ENCODE measurements at places on chromosomes 1 and 21. TPM values are rescaled to one million over a fixed set of nuclear protein-coding genes. Genes with fewer than 3 reads are reported as not detected.
A peak's percentile ranks its signal among the peaks of the same experiment; 100 is the strongest.

SERTAD4 gene
- 1.0 TPM for total RNA-seq

RHOU gene
- 9.3 TPM for total RNA-seq

CHIA gene
- total RNA-seq, result not detected

DNASE2B gene
- not detected for total RNA-seq

FBXO42 gene
- 33.6 TPM for total RNA-seq

DNA sequence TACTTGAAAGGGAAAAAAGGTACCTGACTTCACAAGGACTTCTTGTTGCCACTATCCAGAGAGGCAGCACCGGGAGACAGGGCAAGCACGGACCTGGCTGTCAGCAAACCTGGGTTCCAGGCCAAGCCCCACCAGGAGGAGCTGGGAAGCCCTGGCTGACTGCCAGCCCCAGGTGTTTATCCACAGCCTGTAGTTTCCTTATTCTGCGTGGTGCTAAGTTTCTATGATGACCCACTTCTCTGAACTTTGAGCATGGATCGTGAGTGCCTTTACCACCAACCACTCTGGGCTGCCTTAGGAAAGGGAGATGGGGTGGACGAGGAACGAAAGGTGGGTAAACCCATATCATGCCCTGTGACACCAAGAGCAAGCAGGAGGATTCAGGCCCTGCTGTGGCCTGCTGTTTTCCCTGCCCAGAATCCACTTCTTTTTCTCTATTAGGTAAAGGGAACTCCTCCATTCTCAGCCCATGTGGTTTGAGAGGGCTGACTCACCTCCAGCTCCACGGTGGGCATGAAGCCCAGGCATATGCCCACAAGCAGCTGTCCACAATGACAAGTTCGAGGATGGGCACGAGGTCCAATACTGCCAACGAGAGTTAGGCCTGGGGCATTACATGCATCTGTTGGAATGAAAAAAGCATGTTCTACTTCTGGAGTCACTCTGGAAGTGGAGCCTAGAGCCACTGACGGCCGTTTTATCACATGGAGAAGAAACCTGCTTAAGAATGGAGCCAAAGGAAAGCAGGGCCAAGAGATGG is 20.3 kb downstream of the TSPAN2 start:
- H3K4me3 ChIP-seq, result no peak overlapping the region
- peak; percentile 18 for DNase-seq
- peak overlapping the region; percentile 65 for H3K27ac ChIP-seq
- H3K27me3 ChIP-seq, result no peaks in the 10 kb centered on the region
- no peaks in the 10 kb centered on the region for H3K36me3 ChIP-seq
- peaks cover 25% of the 10 kb centered on the region for H3K4me1 ChIP-seq

DNA sequence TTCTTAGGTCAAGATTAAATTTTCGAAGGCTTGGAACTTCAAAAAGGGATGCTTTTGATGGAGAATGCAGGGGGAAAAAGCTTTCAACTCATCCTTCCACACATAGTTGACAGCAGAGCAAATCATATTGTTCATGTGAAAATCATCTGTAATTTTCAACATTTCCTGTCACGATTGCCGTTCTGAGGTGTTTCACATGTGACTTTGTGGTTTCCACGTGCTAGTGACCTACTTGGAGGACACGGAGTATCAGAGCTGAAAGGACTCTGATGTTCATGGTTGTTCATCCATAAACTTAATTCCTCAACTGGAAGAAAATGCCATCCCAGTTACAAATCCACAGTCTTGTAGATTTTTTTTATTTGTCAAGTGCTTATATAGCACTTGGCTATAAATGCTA is 79.1 kb downstream of the ZP4 start:
- no peaks in the 10 kb centered on the region for H3K36me3 ChIP-seq
- no peak for DNase-seq
- no peaks in the 10 kb centered on the region for H3K4me1 ChIP-seq
- H3K27ac ChIP-seq, result no peak overlapping the region
- no peaks in the 10 kb centered on the region for H3K27me3 ChIP-seq
- H3K4me3 ChIP-seq, result no peak overlapping the region

- no peaks in the 10 kb centered on the region for H3K4me1 ChIP-seq
- H3K4me3 ChIP-seq, result no peak overlapping the region
- DNase-seq, result no peak
- no peaks in the 10 kb centered on the region for H3K27me3 ChIP-seq
- no peak overlapping the region for H3K27ac ChIP-seq
Observed at GRCh38 chr1:35845766-35846165, 37.2 kb upstream of the AGO1 start.

GRCh38 chr1:66278260-66279021 is 255.5 kb upstream of the SGIP1 start:
- H3K27ac ChIP-seq, result peak overlapping the region; percentile 8
- DNase-seq, result no peak
- H3K4me3 ChIP-seq, result no peak overlapping the region

DNA sequence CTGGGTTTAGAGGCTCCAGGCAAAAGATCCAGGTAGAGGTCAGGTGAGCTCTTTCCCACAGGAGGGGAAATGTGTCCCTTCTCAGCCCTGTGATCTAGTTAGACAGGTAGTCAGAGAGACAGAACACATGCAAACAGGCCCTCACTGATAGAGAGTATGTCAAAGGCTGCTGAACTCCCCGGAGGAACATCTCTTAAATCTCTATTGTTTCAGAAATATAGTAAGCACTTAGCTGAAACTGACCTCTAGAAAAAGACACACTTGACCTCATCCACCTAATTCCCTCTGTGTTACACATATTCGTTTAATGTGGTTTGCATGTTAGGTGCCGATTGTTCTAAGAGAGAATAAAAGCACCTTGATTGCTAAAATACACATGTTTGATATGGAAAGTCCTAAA is 23.3 kb downstream of the SUSD4 start:
- H3K27me3 ChIP-seq, result no peaks in the 10 kb centered on the region
- peaks cover 50% of the 10 kb centered on the region for H3K4me1 ChIP-seq
- H3K4me3 ChIP-seq, result no peak overlapping the region

DNA sequence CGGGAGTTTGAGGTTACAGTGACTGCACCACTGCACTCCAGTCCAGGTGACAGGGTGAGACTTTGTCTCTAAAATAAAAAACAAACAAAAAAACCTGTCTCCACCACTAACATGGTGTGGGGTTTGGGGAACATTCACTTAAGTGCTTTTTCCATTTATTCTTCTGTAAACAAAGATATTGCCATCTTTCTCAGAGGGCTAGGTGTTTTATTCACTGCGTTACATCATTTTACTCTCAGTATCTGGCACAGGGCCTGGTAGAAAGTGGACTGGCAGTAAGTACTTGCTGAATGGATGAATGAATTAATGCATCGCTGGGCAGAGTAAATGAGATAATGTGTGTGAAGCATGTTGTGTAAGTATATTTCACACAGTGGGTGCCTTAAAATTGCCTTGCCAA is 20.1 kb downstream of the KIAA0040 start:
- H3K36me3 ChIP-seq, result no peaks in the 10 kb centered on the region
- H3K27ac ChIP-seq, result no peak overlapping the region
- no peak overlapping the region for H3K4me3 ChIP-seq
- peak; percentile 36 for DNase-seq
- H3K4me1 ChIP-seq, result peaks cover 22% of the 10 kb centered on the region
- H3K27me3 ChIP-seq, result no peaks in the 10 kb centered on the region

DNA sequence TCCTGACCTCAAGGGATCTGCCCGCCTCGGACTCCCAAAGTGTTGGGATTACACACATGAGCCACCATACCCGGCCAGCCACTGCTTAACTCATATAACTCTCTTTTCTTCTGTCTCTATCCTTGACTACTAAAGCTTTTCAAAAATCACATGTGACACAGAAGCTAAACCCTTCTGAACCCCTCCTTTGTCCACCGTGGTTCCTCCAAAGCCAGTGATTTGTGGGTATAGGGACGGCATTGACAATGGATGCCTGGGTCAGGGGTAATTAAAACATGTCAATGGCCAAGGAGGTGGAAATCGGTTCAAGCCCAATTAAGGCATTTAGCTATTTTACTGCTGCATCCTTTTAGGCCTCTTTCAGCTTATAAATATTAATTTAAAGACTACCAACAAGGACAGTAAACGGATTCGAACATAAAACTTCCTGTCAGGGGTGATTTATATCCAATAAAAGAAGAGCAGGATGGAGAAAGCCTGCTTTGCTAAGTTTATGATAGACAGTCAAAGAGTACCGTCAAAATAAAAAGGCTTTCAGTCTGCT is 242.3 kb downstream of the GPATCH2 start:
- no peaks in the 10 kb centered on the region for H3K27me3 ChIP-seq
- no peak for DNase-seq
- H3K27ac ChIP-seq, result no peak overlapping the region
- no peaks in the 10 kb centered on the region for H3K4me1 ChIP-seq
- no peaks in the 10 kb centered on the region for H3K36me3 ChIP-seq
- H3K4me3 ChIP-seq, result no peak overlapping the region

- no peak overlapping the region for H3K4me3 ChIP-seq
- H3K27me3 ChIP-seq, result no peaks in the 10 kb centered on the region
- no peak for DNase-seq
- H3K4me1 ChIP-seq, result peaks cover 17% of the 10 kb centered on the region
- no peaks in the 10 kb centered on the region for H3K36me3 ChIP-seq
Observed at GRCh38 chr21:44499631-44500030, 40.4 kb downstream of the KRTAP10-1 start.

- H3K27me3 ChIP-seq, result no peaks in the 10 kb centered on the region
- peak overlapping the region; percentile 16 for H3K27ac ChIP-seq
- no peak overlapping the region for H3K4me3 ChIP-seq
- DNase-seq, result no peak
- peaks cover 54% of the 10 kb centered on the region for H3K4me1 ChIP-seq
Observed at GRCh38 chr1:116486424-116486823, 84.4 kb downstream of the CD58 start.

DNA sequence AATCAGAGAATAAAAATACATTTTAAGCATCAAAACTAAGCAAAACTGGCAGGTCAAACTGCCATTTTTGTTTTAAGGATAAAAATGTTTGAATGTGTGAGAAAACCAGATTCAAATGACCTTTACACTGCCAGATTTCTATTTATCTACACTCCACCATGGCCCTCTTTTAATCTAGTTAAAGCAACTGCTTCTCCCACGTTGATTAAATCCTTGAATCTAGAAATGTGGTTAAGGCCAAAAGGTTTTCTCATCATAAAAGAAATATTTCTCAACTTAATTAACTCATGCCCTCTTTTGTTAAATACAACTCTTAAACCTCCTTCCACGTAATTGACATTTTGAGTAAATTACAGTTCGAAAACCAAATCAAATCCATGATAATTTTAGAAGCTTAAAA is 15.0 kb downstream of the EGLN1 start:
- H3K36me3 ChIP-seq, result no peaks in the 10 kb centered on the region
- peaks cover 58% of the 10 kb centered on the region for H3K4me1 ChIP-seq
- no peaks in the 10 kb centered on the region for H3K27me3 ChIP-seq
- no peak for DNase-seq
- H3K27ac ChIP-seq, result peak overlapping the region; percentile 62

- H3K4me3 ChIP-seq, result no peak overlapping the region
- peaks cover 20% of the 10 kb centered on the region for H3K4me1 ChIP-seq
- H3K27ac ChIP-seq, result no peak overlapping the region
- no peaks in the 10 kb centered on the region for H3K36me3 ChIP-seq
- no peak for DNase-seq
- no peaks in the 10 kb centered on the region for H3K27me3 ChIP-seq
Observed at GRCh38 chr1:3231826-3232225, 162.8 kb downstream of the PRDM16 start.

- no peaks in the 10 kb centered on the region for H3K27me3 ChIP-seq
- no peak overlapping the region for H3K4me3 ChIP-seq
- peaks cover 32% of the 10 kb centered on the region for H3K4me1 ChIP-seq
- no peaks in the 10 kb centered on the region for H3K36me3 ChIP-seq
Observed at GRCh38 chr1:21175324-21175669, 1.4 kb downstream of the EIF4G3 start.

GRCh38 chr1:120954736-120955135 is 65.2 kb downstream of the PPIAL4A start:
- H3K27ac ChIP-seq, result no peak overlapping the region
- H3K4me3 ChIP-seq, result no peak overlapping the region
- H3K4me1 ChIP-seq, result no peaks in the 10 kb centered on the region
- no peaks in the 10 kb centered on the region for H3K27me3 ChIP-seq

DNA sequence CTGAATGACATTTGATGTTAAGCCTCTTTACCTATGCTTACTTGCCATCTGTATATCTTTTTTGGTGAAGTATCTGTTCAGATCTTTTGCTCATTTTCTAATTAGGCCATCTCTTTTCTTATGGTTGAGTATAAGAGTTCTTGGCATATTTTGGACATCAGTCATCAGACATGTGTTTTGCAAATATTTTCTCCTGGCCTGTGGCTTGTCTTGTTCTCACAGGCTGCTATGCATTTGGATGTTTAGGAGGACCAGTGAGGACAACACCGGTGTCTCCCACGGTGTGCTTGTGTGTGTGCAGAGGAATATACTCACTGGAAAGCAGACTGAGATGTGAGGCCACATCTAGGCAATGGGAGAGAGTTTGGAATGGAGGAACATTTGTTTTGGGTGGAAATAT is 87.1 kb upstream of the LYST start:
- H3K27me3 ChIP-seq, result no peaks in the 10 kb centered on the region
- H3K4me1 ChIP-seq, result no peaks in the 10 kb centered on the region
- no peak for DNase-seq
- H3K4me3 ChIP-seq, result no peak overlapping the region

- no peak overlapping the region for H3K27ac ChIP-seq
- no peak overlapping the region for H3K4me3 ChIP-seq
Observed at GRCh38 chr1:65176056-65176450, 28.1 kb downstream of the AK4 start.

GRCh38 chr1:87612956-87613355 is 284.3 kb downstream of the LMO4 start:
- H3K4me1 ChIP-seq, result no peaks in the 10 kb centered on the region
- H3K27me3 ChIP-seq, result no peaks in the 10 kb centered on the region
- no peak overlapping the region for H3K4me3 ChIP-seq
- H3K27ac ChIP-seq, result no peak overlapping the region
- DNase-seq, result no peak

- peaks cover 23% of the 10 kb centered on the region for H3K4me1 ChIP-seq
- H3K4me3 ChIP-seq, result no peak overlapping the region
- peaks cover 3% of the 10 kb centered on the region for H3K36me3 ChIP-seq
- H3K27ac ChIP-seq, result no peak overlapping the region
- H3K27me3 ChIP-seq, result no peaks in the 10 kb centered on the region
Observed at GRCh38 chr1:27325286-27325685, 3.3 kb downstream of the TMEM222 start.

DNA sequence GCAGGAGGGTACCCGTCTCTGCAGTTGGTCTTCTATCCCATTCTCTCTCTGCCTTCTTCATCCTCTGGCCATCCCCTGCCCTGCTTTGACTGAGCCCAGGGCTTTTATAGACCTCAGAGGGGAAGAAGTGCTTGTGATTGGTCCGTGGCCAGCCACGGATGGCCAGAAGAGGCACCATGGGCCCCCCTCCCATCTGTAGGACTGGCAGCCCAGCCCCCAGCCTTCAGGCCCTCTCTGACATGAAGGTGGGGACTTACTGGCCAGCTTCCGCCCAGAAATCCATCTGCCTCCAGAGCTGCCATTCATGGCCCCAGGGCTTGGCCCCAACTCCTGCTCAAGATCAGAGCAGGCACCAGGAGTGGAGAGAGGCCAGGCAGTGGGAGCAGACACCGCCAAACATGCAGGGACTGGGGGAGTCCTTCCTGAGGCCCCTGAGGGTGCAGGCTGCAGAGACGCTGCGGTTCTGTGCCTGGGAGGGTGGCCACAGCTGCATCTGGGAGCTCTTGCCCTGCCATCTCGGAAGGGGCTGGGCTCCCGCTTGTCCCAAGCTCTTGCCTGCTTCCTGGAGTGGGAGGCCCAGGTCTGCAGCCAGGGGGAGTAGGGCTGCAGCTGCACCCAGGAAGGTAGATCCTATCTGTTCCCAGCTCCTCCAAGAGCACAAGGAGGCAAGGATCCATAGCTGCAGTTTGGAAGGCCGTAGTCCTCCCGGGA is 698.6 kb upstream of the B3GALT2 start:
- no peaks in the 10 kb centered on the region for H3K36me3 ChIP-seq
- H3K27me3 ChIP-seq, result no peaks in the 10 kb centered on the region
- no peak for DNase-seq
- H3K4me3 ChIP-seq, result no peak overlapping the region
- H3K4me1 ChIP-seq, result no peaks in the 10 kb centered on the region
